ENCODE measurements at places on chromosomes 2 and 18.
A peak's percentile ranks its signal among the peaks of the same experiment; 100 is the strongest.

DNA sequence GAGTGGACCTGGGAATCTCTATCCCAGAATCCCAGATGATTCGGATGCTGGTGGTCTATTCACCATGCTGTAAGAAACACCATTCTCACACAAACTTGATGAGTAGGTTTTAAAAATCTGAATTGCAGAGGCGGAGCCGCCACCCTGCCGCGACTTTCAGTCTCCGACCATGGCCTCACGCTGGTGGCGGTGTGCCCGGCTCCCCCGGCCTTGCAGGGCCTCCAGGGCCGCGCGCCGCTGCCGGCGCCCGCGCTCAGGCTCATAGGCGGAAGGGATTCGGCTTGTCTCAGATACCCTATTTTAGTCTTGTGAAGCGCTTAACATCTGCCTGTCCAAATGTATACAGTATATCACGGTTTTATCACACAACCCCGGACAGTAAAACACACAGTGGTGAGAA lies 2.6 kb upstream of the PPM1B start:
- no peak for DNase-seq

DNA sequence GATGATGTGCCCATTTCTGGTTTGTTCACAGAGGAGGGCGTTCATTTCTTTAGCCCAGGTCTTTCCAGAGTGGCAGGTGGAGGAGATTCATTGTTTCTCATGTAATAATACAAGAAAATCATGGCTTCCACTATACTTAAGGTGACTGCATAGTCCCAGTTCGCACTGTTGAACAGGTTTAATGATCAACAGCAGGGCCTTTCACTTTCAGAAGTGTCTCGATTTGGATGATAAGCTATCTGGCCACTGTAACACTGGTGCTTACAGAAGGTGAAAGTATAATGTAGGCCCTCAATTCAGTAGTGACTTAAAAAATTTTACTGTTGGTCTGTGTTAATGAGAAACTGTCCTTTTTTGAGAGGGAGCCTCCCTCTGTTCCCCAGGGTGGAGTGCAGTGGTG lies 1.4 kb downstream of the RMC1 start:
- no peak for DNase-seq

DNA sequence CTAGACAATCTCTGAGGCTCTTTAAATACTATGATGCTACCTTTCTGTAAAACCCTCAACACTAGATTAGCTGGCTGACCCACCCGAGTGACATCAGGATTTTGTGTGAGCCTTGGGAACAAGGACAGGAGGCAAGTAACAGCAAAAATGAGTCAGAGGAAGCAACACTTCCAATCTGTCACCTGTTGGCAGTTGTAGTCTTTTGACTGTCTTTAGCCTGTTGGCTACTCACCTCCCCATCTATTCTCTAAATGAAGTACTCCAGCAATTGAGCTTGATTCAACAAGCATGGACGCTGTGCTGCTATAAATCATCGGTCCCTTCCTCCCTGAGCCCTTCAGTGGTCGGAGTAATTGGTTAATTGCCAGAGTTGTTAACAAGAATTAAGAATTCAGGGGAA lies 898.7 kb downstream of the BCL11A start:
- DNase-seq = no peak

- DNase-seq = peak; percentile 76
These were observed 15.3 kb downstream of the PMS1 start for GRCh38 chr2:189799531-189799930.

GRCh38 chr2:168448980-168449379 lies 7.1 kb upstream of the CERS6 start:
- no peak for DNase-seq

DNA sequence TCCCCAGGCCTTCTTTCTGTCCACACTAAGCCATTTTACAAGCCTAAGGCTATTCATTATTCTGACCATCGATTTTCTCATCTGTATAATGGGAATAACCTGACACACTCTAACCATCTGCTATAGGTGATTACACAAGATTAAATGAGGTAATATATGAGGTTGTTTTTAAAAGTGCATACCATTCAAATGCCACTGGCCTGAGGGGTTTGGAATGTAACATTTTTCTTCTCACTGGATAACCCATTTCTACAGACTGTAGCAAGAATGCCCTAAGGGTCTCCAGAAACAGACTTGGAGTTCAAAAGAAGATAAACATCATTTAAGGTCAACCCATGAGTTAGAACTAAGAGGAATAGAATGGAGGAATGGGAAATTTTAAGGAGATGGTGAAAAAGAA lies 111.7 kb upstream of the SETBP1 start:
- peak; percentile 88 for DNase-seq

DNA sequence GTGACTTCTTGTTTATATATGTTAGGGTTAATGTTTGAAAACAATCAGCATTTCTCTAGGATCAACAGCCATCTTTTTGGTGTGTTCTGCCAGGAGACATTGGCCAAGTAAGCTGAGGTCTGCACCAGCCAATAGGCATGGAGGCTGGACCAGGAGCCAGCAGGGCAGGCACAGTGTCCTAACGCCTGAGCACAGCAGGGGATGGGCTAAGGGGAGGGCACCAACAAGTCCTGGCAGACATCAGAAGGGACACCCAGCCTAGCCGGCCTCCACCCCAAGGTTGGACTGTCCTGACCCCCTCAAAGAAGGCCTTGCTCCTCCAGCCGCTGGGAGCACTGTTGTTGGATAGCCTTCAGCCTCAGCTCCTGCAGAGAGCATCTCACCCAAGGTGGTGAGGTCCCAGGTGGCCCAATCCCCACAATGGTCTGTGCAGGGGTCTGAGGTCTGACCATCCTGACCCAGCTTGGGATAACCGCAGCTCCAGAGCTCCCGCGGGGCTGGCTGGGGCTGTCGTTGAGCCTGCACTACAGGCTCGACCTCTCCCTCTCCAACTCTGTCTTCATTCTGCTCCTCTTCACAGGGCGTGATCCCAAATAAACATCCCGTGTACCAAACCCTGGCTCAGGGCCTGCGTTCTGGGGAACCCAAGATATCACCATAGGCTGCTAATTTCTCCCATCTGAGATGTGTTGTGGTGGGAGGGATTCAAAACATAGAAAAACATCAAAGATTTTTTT lies 8.1 kb downstream of the TEX44 start:
- DNase-seq = no peak
